ENCODE measurements at places on chromosomes 13 and 19. TPM values are rescaled to one million over a fixed set of nuclear protein-coding genes. Genes with fewer than 3 reads are reported as not detected.

- no peak for DNase-seq
Measured at GRCh38 chr13:28607187-28607955, 51.6 kb upstream of the POMP start.

DNA sequence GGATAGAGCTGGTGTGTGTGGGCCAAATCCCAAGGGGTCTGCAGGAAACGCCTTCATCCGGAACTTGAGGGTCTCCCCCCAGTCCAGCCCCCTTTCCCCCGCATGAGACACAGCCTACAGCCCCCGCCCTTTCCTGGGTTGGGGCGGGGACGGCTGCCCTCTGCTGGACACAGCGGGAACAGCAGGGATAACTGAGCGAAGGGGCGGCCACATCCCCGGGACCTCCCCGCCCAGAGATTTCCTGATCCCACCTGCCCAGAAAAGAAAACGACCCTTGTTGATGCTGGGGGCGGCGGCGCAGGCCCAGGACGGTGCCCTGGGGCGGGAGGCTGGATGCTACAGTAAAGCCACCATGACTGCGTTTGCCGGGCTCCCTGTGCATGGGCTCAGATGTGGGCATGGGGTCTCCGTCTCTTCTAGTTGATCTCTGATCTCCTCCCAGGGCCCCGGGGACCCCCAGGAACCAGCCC, 14.2 kb downstream of the ONECUT3 start:
- no peak for DNase-seq

CDC42EP5 gene
- total RNA-seq: 77.0 TPM

CGB3 gene
- not detected for total RNA-seq

GRCh38 chr13:74706801-74707200, 572.6 kb upstream of the KLF12 start:
- no peak for DNase-seq

DNA sequence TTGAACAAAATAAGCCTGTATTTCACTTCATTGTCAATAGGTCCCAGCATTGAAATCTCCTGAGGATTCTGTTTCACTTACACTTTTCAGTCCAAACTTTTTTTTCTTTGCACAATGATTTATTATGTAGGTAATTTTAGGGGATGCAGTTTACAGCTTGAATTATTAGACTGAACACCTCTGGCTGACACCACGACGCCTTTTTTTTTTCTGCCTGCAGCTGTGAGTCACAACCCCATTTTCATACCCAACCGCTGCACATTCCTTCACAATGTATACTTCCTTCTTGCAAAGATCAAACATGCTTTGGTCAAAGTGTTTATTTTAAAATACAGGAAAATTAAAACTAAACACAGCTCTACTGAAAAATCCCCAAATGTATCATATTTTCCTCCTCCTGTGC, 11.4 kb downstream of the ZIC2 start:
- no peak for DNase-seq

ZNF439 gene
- 25.3 TPM for total RNA-seq

DNA sequence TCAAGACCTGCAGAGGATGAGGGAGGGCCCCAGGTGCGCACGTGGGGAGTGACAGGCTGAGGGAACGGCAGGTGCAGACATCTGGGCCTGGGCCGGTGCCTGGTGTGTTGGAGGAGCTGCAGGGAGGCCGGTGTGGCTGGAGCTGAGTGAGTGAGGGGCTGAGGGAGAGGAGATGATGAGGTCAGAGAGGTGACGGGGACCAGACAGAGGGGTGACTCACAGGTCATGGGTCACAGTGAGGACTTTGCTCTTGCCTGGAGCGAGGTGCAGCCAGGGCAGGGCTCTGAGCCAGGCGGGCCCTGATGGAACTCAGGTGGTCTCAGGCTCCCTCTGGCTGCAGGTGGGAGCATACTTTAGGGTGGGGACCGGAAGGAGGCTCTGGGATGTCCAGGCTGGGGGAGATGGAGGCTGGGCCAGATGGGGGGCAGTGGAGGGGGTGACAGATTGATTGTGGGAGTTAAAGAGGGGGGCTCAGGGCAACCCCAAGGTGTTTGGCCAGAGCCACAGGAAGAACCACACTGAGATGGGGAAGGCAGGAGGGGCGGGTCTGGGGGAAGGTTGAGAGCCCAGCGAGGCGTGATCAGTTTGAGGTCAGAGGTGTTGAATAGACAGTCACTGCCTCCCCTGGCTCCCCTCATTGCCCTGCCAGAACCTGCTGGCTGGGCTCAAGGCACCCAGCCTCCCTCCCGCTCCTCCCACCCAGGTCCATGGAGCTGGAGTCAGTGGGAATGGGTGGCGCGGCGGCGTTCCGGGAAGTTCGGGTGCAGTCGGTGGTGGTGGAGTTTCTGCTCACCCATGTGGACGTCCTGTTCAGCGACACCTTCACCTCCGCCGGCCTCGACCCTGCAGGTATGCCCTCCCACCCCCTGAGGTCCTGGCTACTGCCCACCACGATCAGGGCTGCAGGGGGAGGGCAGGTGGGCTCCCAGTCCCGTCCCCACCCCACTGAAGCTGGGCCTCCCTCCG, 8.4 kb downstream of the ARHGAP33 start:
- no peak for DNase-seq

GRCh38 chr19:43777163-43777695, 3.5 kb downstream of the KCNN4 start:
- DNase-seq: no peak

RASGRP4 gene
- total RNA-seq: 1.7 TPM

ZNF682 gene
- total RNA-seq: 26.2 TPM

ZNF154 gene
- 14.2 TPM for total RNA-seq

DNA sequence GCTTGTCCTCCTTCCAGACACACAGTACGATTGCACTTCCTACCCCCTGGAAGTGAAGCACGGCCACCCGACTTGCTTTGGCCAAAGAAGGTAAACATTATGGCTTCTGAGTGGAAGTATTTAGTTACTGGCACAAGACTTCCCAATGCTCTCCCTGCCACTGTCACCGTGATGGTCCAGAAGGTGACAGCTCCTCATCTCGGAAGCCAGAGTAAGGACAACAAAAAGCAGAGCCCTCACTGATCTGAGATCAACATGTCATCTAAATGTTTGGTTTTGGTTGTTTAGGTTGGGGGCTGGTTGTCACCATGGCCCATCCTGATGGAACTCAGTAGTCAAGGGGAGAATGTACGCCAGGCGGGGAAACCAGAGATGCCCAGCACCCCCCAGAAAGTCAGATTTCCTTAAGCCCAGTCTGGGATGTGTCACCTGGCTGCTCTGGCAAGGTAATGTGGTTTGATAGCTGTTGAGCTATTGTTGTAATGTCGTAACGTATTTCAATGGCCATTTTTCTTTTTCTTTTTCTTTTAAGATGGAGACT, 170.1 kb upstream of the ZNF536 start:
- no peak for DNase-seq

DNA sequence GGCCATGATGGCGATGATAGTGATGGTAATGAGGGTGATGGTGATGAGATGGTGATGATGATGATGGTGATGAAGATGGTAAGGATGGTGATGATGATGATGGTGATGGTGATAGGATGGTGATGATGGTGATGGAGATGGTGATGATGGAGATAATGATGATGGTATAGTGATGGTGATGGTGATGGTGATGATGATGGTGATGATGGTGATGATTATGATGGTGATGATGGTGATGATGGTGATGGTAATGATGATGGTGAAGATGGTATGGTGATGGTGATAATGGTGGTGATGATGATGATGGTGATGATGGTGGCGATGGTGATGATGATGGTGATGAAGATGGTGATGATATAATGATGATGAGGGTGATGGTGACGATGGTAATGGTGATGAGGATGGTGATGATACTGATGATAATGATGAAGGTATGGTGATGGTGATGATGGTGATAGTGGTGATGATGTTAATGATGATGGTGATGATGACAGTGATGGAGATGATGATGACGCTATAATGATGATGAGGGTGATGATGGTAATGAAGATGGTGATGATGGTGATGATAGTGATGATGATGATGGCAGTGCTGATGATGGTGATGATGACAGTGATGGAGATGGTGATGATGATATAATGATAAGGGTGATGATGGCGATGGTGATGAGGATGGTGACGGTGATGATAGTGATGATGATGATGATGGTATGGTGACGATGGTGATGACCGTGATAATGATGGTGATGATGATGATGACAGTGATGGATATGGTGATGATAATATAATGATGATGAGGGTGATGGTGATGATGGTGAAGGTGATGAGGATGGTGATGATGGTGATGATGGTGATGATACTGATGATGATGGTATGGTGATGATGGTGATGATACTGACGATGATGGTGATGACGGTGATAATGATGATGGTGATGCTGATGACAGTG, 37.5 kb downstream of the ZNF557 start:
- no peak for DNase-seq

DAZAP1 gene
- 137 TPM for total RNA-seq

GRCh38 chr13:65856431-65856830, 1373.7 kb downstream of the PCDH9 start:
- no peak for DNase-seq

DNA sequence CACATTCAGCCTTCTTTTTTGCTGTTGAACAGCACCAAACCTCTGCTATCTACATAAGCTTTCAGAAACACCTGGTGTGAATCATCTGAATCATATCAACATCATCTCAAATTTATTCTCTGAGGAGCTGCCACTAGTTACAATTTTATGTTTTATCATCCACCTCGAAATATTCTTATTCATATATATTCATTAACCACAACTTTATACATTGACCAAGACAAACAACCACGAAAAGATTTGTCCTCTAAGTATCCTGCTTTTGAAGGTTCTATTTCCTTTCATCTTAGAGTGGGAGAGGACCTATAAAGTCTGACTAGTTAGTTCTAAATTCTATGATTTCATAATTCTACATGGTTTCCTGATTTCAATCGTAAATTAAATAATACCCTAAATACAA, 18.9 kb downstream of the ESD start:
- no peak for DNase-seq

ZNF534 gene
- not detected for total RNA-seq

- no peak for DNase-seq
Measured at GRCh38 chr13:71871176-71871754, 4.3 kb upstream of the DACH1 start.

DNA sequence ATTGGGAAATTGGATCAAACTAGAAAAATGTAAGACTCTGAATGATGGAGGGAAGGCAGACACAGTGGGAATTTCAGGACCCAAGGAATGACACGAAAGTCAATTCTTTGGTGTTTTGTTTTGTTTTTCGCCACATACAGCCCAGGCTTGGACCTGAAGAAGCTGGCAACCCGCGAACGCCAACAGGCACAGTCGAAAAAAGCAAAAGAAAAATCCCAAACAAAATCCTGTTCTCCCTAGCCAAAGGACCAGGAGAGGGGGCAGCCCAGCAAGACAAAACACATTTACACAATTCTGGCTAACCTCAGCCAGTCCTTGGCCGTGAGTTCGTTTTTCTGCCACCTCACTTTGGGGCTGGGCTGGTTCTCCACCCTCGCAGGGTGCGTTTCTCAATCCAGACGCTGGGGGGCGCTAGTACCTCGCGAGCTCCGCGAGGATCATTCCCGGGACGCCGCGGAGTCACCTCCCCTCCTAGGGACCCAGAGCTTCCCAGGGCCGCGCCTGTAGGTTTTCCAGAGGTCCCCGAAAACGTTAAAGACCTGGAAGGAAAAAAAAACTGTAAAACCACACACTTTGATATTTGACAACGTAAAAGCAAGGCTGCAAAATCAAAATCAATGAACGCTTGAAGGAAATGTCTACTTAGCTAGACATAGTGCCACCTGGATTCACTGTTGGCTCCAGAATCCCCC, 34.9 kb upstream of the TPM4 start:
- peak; percentile 87 for DNase-seq

DNA sequence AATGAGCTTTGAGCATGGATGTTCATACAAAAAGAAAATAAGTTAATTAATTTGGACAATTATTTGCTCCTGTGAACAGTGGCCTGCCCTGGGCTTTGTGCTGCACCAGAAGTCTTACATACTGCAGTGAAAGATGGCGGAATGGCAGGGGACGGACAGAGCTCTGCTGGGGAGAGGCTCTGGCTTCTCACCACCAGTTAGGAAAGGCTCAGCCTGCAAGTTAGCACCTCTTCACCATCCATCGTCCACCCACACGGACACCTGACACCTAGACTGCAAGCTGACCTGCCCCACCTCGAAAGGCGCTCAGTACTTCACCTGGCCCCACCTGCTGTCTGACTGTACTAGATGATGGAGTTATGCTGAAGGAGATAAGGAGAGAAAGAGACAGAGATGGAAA, 203.9 kb upstream of the IRS2 start:
- DNase-seq: no peak

All from ureter (tissue), 1 donor.